ENCODE measurements at places on chromosomes 1 and 21.

DNA sequence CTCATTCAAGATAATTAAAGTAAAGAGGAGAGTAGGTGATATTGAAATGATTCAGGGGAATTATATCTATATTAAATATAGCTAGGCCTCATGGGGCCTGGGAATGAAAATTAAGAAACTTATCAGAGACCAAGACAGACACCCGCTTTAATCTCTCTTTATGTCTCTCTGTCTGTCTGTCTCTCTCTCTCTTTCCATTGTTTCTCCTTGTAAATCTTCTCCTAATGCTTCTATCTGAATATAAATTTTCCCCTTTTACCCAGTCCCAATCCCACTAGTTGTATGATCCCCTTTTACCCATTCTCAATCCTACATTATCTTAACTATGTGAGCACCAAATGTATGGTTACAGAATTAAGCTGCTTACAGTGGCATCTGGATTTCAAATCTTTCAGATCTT is 61.2 kb downstream of the RGS5 start:
- DNase-seq, result no peak

DNA sequence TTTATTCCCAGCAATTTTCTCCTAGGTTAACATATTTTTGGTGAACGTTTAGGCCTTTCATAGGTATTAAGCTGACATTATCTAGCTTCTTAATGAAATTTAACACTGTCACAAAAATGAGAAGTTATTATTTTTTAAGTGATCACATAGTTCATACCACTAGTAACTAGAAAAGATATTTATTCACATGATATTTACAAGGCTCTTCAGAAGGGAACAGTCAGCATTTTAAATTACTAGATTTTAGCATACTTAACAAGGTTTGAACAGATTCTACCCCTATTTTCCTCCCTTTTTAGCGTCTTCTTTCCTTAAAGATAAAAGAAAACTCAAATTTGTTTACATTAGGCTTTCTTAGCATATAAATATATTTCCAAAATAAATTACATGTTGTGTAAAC is 65.5 kb upstream of the B3GALT2 start:
- DNase-seq, result no peak

GRCh38 chr1:160876311-160876710 is 8.7 kb downstream of the ITLN1 start:
- no peak for DNase-seq

DNA sequence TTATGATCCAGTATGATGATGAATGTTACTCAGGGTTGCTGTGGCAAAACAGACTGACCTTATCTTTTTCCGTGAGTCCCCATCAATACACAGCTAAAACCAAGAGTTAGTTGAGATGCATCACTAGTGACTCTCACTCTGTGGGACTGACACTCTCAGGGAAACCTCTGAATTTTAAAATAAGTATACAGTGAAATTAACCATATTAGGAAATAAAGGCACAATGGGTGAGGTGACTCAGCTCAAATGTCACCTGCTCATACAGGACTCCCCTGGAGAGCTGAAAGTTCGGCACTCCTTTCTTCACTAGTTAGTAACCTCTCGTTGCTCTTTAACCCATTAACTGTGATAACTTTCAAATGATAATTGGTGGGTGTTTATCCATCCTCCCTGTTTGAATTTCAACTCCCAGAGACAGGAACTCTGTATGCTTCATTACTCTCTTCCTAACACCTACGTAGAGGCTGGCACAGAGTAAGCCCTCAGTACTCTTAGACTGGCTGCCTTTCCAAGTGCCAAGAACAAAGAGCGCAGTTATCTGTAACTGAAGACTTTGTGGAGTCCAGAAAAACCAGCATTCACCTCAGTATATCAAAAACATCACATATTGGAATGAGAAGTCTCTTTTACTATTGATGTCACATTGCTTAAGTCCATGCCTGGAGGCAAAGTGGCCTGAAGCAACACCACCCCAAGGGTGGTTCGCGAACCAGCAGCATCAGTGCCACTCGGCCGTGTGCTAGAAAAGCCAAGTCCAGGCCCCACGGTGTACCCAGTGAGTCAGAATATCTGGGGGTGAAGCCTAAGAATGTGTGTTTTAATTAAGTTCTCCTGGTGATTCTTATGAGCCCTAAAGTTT is 91.1 kb downstream of the NIBAN1 start:
- DNase-seq, result no peak

- DNase-seq, result no peak
Observed at GRCh38 chr1:211247921-211248320, 11.2 kb upstream of the RCOR3 start.

DNA sequence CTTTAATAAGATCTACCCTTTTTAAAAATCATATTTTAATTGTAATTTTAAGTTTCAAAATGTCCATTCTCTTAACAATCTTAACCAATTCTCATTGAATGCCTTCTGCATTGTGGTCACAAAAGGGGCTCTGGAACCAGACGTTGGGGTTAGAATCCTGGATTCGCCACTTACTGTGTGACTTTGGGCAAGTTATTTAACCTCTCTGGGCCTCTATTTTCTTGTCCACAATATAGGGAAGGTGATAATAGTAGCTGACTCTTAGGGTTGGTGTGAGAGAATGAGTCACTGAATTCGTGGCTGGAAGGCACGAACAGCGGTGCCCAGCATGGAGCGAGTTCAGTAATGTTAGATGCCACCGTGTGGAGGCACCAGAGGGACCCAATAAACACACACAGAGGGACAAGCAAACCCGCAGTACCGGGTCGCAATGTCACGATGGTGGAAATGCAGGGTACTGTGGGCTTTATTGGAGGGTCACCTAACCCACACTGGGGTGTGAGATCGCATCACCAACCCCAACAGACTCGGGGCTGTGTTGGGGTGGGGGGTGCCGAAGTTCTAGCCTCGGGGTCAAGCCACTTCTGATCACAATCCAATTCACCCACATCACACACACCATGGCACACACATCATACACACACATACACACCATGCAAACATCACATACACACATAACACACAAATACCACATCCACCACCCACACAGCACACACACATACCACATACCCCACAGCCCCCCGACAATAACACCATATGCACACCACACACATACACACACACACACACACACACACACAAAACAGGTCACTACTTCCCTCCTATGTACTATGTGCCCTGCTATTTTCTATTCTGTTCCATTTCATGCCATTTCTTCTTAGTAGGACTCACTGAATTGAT is 27.0 kb upstream of the IFNAR2 start:
- no peak for DNase-seq

DNA sequence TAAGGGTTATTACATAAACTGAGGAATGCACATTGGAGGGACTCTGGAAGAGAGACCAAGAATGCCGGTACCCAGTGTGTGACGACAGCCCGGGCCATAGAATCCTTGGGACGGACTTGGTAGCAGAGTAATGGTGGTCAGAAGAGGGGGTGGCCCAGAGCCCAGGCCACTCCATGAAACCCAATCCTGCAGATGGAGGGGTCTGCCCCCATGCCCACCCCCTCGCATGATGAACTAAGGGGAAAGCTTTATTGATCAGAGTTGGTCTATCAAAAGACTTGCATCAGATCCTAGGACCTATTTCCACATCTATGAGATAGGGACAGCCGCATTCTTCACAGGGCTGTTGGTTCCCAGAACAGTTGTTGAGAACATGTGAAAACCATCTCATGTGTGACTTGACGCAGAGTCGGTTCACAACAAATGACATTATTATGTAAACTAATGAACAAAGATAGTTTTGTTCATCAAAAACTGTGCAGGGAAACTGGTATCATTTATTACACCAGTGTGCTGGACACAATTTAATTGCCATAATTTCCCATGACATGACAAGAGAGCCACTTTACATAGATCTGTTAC is 21.5 kb upstream of the SDC3 start:
- no peak for DNase-seq

DNA sequence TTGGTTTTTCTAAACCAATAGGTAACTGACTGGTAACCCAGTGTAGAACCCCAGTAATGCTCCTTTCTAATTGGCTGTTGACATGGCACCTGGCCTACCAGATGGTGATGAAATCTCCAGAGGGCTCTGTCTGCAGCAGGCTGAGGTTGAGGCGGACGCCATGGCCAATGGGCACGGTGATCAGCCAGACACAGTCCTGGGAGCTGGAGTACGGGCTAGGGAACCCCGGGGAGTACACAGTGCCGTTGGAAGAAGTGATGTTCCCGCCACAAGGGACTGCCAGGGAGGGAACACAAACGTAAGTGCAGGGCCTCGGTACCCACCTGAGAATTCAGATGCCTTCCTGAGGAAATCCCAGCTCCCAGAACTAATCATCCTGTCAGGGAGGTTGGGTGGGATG is 129.8 kb downstream of the ZSCAN20 start:
- DNase-seq, result no peak

GRCh38 chr1:178101266-178101630 is 7.3 kb downstream of the RASAL2 start:
- DNase-seq, result no peak

GRCh38 chr1:160363951-160364735 is 2.7 kb upstream of the NHLH1 start:
- no peak for DNase-seq

DNA sequence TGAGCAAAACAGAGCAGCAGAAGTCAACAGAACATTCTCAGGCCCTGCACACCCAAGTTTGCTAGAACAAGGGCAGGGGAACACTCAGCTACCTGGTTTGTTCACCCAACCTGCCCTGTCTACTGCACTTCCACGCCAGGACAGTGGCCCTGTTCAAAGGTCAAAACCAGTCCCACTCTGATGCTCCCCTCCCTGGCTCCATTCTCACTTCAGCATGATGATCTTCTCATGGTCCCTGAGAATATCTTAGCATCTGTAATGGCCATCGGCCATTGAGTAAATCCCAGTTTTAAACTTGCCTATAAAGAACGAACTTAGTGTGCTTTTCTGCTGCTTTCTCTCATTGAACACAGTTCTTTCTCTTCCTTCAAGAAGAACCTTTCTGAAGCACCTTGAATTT is 293.6 kb downstream of the SMYD3 start:
- DNase-seq, result no peak

DNA sequence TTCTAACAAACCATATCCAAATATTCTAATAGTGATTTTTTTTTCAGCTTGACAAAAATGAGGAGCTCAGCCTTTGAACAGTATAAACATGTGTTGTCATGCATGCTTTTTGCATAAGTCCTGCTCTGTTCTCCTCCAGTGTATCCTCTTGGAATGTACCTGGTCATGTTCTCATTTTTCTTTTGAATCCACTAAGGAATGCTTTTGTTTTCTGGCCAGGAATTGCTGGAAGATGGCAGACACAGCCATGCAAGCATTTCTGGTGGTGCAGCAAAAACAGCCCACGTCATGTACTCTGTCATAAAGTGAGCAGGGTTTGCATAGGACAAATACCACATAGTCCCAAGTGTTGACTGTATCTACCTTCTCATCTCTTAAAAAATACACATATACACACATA is 11.5 kb upstream of the PLD5 start:
- no peak for DNase-seq

- DNase-seq, result no peak
Observed at GRCh38 chr1:29909962-29910361, 673.6 kb downstream of the PTPRU start.

DNA sequence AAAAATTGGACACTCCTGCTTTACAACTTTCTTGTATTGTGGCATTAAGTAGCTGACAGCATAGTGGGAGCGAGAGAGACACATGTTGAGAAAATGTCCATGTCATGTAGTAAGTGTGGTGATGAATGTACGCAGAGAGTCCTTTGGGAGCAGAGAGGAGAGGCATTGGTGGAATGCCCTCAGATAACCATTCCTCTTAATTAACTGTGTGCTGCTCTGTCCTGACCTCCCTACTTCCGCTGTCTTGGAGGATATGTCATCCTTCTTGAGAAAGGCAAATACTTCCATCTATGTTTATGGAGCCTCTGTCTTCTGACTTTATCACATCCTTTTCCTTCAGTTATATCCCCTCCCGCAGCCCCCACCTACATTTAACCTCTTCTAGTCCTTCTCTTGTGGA is 38.4 kb downstream of the F3 start:
- no peak for DNase-seq

Data from kidney (tissue), 22 donors.